ENCODE measurements at places on chromosomes 7 and 10.

DNA sequence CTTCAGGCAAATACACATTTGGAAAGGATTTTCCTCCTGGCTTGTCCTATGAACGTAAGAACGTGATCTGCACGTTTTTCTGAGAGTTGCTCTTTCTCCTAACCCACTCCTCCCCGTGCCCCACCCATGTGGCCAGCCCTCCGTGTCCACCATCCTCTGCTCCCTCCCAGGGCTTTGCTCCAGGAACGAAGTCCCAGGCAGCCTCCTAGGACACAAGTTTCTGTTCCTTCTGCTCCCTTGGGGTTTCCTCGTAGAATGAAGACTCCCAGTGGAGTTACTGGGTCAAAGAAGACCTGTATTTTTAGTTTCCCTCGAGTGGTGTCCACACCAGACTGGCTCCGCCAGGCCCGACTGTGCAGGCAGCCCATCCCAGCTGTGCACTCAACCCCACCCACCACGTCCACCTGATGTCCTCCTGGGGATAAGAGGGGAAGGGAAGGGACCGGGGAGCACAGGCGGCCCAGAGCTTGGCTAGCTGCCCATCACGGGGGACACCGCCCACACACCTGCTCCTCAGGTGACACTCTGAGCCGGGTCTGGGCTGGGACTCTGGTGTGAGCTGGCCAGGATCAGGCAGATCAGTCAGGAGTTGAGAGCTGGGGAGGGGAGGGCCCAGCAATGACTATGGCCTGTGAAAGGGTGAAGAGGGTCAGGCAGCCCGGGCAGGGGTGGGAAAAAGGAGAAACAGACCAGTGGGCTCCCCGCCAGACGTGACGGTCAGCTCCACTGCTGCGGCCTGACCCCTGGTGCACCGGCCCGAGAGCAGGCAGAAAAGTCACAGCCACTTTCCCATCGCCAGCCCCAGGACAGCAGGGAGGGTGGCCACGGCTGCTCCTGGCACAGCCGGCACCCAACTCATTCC is 54.3 kb upstream of the PPP2R2D start:
- no peak for DNase-seq

DNA sequence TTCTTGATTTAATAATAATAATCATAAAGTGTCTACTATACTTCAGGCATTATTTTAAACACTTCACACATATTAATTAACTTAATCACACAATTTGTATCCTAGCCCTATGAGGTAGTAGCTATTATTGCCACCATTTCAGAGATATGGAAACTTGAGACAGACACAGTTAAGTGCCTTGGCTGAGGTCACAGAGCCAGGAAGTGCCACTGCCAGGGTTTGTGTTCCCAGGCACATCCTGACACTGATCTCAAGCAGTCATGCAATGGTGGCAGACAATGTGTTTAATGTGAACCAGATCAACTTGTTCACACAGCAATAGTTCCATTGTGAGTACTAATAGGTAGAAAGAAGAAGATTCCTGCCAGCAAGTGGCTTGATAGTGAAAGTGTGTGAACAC is 666.0 kb downstream of the SUGCT start:
- DNase-seq: no peak

- DNase-seq: no peak
Observed at GRCh38 chr10:47344996-47345870, 2.9 kb upstream of the RBP3 start.

- DNase-seq: no peak
Observed at GRCh38 chr10:74541375-74541774, 285.0 kb upstream of the KAT6B start.

DNA sequence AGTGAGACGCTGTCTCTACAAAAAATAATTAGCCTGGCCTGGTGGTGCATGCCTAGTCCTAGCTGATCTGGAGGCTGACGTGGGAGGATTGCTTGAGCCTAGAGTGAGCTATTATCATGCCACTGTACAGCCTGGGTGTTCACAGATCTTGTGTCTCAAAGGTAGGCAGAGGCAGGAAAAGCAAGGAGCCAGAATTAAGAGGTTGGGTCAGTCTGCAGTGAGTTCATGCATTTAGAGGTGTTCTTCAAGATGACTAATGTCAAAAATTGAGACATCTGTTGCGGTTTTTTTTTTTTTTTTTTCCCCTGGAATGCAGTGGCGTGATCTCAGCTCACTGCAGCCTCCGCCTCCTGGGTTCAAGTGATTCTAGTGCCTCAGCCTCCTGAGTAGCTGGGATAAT is 5.4 kb downstream of the PPIA start:
- no peak for DNase-seq

DNA sequence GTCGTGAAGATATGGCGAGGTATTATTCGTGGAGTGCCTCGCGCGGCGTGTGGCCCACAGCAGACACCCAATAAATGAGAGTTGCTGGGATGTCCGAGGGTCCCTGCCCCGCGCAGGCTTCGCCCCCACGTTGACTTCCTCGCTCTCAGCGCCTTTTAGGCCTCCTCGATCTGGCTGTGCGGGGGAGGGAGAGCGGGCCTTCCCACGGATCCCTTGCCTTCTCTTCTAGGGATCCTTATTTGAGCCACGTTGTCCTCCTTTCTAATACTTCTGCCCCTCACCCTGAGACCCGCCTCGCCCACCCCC is 660 bp downstream of the VCL start:
- no peak for DNase-seq

DNA sequence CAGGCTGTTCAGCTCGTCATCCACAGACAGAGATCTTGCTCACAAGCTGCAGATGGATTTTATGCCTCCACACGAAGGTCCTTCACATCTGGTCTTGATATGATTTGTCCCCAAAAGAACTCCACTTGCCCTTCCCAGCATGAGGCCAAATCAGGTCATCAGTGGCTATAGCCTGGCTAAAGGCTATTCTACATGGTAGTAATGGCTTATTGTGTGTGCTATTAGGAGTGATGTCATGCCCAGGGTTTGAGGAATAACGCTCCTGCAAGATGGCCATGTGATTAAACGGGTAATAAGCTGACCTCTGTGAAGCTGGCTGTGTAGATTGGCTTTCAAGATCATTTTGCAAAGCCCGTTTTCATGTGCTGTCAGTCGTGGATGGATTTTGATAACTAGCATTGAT is 313.8 kb downstream of the FRMD4A start:
- no peak for DNase-seq

- DNase-seq: no peak
Observed at GRCh38 chr10:48523212-48523819, 81.6 kb downstream of the ARHGAP22 start.

DNA sequence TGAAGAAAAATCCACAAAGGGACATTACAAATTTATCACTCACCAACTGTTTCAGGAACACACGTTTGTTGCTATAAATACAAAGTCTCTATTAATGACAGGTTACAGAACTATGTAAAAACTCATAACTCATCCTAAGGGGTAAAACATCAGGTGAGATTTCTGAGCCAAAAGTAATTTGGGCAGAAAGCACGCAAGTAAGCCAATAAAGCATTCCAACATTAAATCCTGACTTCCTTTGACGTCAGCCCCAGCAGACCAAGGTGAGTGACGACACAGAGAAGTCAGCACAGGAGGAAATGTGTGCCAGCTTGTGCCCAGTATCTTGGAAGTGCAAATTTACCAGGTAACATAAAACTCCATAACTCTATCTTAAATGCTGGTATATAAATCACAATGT is 45.7 kb downstream of the IMMP2L start:
- DNase-seq: no peak

- no peak for DNase-seq
Observed at GRCh38 chr7:77967429-77967828, 168.9 kb downstream of the PHTF2 start.

- DNase-seq: no peak
Observed at GRCh38 chr7:85737426-85737825, 550.6 kb upstream of the SEMA3D start.

DNA sequence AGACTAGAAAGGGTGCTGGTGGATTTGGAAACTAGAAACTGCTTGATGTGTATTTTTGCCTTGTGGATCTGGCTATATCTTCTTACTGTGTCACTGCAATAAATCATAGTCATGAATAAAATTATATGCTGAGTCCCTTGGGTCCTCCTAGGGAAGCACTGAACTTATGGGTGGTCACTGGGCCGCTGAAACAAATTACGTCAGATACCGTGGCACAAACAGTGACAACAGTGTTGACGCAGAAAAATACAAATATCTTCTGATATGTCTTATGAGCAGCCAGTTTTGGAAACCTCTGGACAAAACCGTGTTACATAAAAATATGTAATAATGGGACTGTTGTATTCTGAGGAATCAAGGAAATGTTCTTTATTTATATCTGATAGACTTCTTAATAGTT is 260.1 kb upstream of the SORCS1 start:
- DNase-seq: no peak

- no peak for DNase-seq
Observed at GRCh38 chr10:86300399-86300925, 66.1 kb downstream of the GRID1 start.

GRCh38 chr7:3998060-3998459 is 684.0 kb upstream of the FOXK1 start:
- DNase-seq: no peak

DNA sequence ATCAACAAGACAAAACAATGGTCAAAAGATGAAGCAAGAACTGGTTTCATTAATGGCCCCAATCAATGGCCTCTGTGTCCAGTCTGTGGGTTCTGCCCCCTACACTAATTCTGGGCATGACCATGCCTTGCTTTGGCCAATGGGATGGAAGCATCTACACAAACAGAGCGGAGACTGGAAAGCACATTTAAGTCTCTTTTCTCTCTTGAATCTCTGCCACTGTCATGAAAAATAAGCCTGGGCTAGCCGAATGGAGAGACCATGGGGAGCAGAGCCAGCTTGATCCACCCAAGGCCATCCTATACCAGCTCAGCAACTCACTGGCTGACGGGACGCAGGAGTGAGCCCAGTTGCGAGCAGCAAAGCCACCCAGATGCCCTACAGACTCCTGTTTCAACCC is 30.9 kb downstream of the ANKRD16 start:
- no peak for DNase-seq

GRCh38 chr10:15485027-15485426 is 113.9 kb upstream of the FAM171A1 start:
- DNase-seq: no peak

GRCh38 chr7:17601921-17602320 is 303.5 kb downstream of the AHR start:
- no peak for DNase-seq

- no peak for DNase-seq
Observed at GRCh38 chr10:88534072-88534665, 48.9 kb downstream of the RNLS start.

GRCh38 chr7:37921876-37922275 is 1.4 kb downstream of the EPDR1 start:
- no peak for DNase-seq

- DNase-seq: no peak
Observed at GRCh38 chr10:72162978-72163377, 52.8 kb upstream of the ANAPC16 start.

DNA sequence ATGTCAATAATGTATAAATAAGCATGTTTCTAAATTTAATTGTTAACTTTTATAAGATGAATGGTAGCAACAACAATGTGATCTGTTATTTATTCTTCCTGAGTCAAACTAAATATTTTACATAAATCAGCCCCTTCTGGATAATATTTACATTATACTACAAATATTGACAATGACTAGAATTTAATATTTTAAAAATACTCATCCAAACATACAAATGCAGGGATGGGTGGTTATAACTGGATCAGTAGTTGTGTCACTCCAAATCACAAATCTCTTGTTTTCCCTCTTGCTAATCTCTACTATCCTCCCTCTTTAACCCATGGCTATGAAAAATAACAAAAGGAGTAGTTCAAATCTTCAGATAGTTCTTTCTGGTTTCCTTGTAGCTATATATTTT is 407.0 kb downstream of the HTR7 start:
- DNase-seq: no peak

- DNase-seq: no peak
Observed at GRCh38 chr7:144519925-144520324, 116.4 kb upstream of the NOBOX start.

- DNase-seq: no peak
Observed at GRCh38 chr7:151137076-151137675, 30.3 kb downstream of the GBX1 start.

DNA sequence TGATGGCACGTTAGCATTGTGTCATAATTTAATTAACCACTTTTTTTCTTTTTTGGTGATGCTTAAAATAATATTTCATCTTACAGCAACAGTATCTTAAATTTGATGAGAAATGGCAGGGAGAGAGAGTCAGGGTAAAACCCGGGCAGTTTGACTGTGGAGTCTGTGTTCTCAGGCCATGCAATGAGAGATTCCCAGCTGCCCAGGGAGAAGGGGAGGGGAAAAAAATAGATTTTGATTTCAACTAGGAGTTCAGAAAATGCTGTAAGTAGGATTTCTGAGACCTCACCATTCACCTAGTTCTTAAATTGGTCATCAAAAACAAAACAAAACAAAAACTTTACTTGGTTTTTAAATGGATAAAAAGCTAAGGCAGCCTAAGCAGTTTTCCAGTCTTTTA is 37.4 kb upstream of the XPNPEP1 start:
- no peak for DNase-seq

DNA sequence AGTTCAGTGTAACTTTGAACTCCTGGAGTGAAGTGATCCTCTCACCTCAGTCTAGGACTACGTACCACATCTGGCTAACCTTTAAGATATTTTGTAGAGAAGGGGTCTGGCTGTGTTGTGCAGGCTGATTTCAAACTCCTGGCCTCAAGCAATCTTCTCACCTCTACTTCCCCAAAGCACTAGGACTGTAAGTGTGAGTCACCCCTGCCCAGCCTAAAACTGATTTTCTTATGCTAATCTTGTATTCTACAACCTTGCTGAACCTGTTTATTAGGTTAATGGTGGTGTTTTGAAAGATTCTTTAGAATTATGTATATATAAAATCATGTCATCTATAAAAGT is 58.0 kb downstream of the LCOR start:
- DNase-seq: no peak

DNA sequence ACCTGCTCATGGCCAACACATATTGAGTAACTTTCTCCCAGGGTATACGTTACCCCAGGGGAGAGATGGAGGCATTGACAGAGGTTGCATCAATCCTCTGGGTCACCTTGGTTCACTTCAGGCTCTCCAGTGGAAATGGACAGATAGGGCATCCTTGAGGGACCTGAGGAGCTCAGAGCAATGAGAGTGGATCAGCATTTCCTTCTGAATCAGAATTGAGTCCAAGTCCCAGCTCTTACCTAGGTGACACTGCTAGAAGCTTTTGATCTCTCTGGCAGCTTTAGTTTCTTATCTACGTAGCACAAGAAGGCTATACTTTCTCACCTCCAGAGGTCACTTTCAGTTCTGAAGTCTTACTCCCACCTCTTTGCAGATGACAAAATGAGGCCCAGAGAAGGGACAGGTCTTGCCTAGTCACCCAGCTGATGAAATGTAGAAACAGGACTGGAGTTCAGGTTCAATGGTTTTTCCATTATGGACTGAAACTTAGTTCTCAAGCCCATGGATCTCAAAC is 35.2 kb downstream of the PANK1 start:
- DNase-seq: no peak

- DNase-seq: no peak
Observed at GRCh38 chr7:11819271-11819670, 12.7 kb downstream of the THSD7A start.

GRCh38 chr7:40610461-40610860 is 475.7 kb downstream of the SUGCT start:
- no peak for DNase-seq

- no peak for DNase-seq
Observed at GRCh38 chr7:101823096-101823495, 5.7 kb downstream of the CUX1 start.

GRCh38 chr10:21315645-21316220 is 209.7 kb downstream of the SKIDA1 start:
- DNase-seq: no peak

Data from stimulated activated CD8-positive, alpha-beta memory T cell treated with anti-CD3 and anti-CD28 coated beads, Interleukin-15, amount 100 ng/mL, for 1 hour (primary cell).